ENCODE measurements at places on chromosomes 1 and 21.

DNA sequence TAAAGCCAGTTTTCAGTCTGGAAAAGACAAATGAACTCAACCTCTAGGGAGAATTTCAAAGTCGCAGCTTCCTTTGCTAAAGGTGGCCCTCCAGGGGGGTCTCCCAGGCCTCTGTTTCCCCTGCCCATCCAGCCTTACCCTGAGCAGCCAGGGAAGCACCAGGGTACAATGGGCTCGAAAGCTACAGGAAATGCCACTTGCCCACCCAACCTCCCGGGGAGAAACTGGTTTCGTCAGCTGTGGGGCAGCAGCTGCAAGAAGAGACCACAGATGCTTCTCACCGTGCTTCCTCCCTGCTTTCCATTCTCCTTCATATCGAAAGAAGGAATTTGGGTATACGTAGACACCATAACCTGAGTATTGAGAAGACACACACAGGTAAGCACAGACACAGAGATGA is 1.7 kb downstream of the MORN1 start:
- no peak for DNase-seq

GRCh38 chr1:175826705-175827104 is 83.3 kb upstream of the TNR start:
- DNase-seq: no peak

DNA sequence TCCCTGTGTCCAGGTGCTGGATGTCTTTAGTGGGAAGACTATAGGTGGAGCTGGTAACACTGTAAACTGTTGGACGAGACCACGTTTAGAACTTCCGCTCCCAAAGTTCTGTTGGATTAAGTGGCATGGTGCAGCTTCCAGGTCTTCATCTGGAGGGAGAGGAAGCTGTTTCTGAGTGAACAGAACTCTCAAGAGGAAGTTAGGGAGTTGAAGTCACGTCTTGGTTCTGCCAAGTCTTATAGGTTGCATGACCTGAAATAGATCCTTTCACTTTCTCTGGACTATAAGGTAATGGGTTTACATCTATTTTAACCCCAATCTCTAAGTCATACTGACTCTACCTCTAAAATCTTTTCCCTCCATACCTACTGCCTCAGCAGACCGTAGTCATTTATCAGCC is 97.4 kb upstream of the TNR start:
- no peak for DNase-seq

DNA sequence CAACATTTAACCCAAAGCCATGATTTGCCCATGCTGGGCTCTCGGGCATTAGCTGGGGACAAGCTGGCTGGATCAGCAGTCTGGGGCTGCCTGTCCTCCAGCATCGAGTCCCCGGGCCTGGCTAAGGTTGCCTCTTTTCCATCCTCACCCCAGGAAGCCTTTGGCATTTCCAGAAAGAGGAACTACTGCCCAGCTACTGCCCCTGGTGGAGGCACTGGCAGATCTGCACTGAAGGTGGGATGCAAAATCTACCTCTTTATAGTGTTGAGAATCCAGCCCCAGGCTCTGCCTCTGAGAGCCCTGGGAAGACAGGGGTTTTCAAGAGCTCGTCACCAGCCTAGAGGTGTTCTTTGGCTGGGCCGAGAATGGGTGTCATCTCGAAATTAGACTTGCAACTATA is 635.9 kb downstream of the MATN1 start:
- no peak for DNase-seq

Measured in epithelial cell of esophagus (primary cell).